ENCODE measurements at places on chromosomes 16 and 17.
A peak's percentile ranks its signal among the peaks of the same experiment; 100 is the strongest.

DNA sequence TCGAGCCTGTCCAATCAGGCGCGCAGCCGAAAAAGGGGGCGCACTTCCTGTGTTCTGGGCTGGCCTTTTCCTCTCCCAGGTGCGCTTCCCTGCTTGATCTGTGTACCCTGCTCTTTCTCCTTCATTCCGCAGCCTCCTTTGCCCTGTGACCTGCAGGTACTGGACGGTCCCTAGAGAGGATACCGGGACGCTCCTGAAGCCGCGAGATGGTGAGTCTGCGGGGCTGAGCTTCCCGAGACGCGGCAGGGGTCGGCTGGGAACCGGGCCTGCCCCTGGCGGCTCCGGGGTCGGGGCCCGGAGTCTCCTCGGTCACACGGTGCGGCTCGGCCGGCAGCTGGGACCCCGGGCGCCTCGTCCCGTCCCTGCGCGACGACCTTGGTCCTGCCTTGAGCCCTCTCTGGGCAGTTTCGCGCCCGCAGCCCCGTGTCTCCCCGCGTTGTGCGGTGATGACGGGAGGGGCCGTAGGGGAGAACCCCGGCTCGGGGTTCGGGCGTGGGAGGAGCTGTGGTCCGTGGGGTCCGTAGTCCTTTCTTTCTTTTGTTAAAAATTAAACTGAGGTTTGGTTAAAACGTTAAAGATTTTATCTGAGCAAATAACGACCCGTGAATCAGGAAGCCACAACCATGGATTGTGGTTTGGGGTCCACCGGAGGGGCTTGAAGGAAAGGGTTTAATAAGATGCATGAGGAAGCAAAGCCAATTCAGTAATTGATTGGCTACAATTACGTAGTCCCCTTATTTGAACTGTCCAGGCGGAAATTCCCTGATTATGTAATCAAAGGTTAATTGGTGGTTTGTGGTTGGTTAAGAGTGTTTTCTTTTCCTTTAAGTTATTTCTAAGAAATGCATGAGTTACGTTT, 172.8 kb upstream of the ZNF267 start:
- peak; percentile 91 for DNase-seq

DNA sequence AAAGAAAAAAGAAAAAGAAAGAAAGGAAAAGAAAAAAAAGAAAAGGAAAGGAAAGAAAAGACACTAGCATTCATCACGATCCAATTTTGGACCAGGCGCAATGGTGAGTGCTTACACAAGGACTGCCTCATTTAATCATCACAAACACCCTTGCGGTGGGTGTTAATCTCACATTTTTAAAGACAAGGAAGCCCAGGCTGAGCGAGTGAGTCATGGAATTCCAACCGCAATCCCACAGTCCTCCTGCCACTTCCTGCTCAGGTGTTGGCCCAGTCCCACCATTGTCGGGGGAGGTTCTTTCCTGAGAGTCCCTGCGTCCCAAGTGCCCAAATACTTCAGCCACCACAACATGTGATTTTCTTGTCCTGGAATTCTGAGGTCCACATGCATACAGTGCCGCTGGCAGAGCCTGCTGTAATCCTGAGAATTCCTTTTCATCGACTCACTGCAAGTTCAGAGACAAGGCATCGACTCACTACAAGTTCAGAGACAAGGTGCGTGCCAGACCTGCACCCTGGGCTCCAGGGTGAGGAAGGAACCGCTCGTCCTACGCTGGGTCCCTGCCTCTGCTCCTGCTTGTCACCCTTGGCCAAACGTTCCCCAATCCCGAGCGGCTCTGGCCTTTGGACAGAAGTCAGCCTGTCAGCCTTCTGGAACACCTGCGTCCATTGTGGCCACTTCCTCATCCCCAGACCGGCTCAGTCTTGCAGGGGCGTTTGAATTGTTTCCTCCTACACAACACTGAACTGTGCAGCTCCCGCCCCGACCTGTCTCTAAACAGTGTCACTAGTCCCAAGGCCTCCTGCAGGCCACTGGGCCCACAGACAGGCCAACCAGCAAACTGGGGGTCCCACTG, 5.8 kb downstream of the ZG16B start:
- DNase-seq = no peak

DNA sequence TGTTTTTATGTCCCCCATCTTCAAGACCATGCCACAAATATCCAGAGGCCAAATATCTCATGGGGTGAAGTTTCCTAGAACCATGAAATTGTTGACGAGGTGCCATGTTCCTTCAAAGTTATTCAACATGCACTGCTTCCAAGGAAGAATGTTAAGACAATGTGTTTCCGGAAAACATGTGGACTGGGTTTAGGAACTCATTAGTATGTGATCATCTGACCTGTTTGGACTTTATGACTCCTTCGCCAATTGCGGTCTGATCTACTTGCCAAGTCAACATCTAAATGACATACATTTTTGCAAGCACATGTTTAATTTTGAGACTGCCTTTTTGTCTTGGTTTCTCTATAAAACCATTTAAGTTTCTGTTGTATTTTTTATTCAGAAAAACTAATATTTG, 234.8 kb downstream of the MAF start:
- no peak for DNase-seq

GRCh38 chr17:27494192-27495091, 38.2 kb downstream of the KSR1 start:
- peak; percentile 83 for DNase-seq

- DNase-seq = no peak
Measured at GRCh38 chr16:85915125-85915845, 16.3 kb downstream of the IRF8 start.

- no peak for DNase-seq
Measured at GRCh38 chr16:2150418-2151187, 2.2 kb downstream of the RAB26 start.

All from sigmoid colon (tissue), 7 donors.